Skeletal muscle cell (primary cell): ENCODE measurements at places on chromosomes 11 and 22.

- DNase-seq, result no peak
These were observed 37.8 kb downstream of the GALNT18 start for GRCh38 chr11:11583801-11584529.

- no peak for DNase-seq
These were observed 15.5 kb upstream of the RASD2 start for GRCh38 chr22:35524966-35525686.

DNA sequence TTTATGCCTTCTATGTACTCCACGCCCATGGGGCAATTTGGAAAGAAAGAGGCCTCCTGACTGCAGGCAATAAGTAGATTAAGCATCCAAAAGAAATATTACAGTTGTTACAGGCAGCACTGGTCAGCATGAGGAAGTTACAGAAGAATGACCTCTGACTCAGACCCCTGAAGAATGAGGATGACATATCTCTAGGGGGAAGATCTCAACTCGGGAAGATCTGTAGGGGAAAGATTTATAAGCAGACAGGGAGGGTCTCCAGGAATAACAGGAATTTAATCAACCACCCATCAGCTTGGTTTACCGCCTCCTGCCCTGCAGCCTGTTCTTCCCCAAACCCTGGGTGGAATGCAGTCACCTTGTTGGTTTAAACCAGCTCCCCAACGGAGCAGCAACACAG lies 58.0 kb downstream of the RCN1 start:
- no peak for DNase-seq

GRCh38 chr11:114040706-114041211 lies 18.8 kb upstream of the ZBTB16 start:
- DNase-seq, result no peak

GRCh38 chr22:46256358-46256958 lies 6.4 kb upstream of the CDPF1 start:
- no peak for DNase-seq

GRCh38 chr11:75768909-75769771 lies 562 bp downstream of the DGAT2 start:
- no peak for DNase-seq

GRCh38 chr11:104390651-104391050 lies 226.7 kb upstream of the PDGFD start:
- DNase-seq, result no peak

GRCh38 chr11:87097582-87097981 lies 59.8 kb downstream of the TMEM135 start:
- DNase-seq, result no peak

DNA sequence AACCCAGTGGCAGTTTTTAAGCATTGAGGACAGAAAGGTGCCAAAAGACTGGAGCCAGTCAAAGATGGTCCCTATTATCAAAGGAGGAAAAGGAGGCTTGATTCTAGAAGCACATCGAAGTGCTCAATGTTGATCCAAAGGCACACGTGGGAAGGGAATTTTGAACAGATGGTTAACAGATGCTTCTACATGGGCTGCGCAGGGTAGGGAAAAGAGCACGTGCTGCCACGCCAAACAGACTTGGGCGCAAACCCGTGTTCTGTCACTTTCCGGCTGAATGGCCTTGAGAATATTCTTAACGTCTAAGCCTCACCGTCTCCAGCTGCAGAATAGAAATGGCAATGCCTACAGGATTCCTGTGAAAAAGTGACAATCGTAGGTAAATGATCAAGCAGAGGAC lies 217.9 kb upstream of the MTNR1B start:
- no peak for DNase-seq

DNA sequence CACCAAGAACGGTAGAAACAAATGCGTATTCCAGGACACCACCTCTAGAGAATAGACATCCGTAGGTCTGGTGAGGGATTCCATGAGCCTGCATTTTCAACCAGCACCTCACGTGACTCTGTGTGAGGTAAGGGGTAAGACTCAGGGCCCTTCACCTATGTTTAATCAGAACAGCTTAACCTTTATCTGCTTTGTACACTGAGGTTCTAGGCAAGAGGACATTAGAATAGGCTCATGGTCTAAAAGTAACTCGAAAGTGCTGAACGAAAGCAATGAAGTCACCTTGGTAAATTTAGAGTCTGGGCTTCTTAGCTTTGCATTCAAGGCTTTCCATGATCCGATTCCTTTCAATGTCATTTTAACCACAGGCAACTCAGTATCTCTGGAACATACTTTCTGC lies 270.5 kb upstream of the CADM1 start:
- no peak for DNase-seq

GRCh38 chr11:36753960-36754359 lies 155.9 kb upstream of the RAG2 start:
- DNase-seq, result no peak

GRCh38 chr11:103529181-103529684 lies 420.0 kb downstream of the DYNC2H1 start:
- peak; percentile 86 for DNase-seq

- DNase-seq, result no peak
These were observed 17.8 kb downstream of the MB start for GRCh38 chr22:35599364-35599763.

DNA sequence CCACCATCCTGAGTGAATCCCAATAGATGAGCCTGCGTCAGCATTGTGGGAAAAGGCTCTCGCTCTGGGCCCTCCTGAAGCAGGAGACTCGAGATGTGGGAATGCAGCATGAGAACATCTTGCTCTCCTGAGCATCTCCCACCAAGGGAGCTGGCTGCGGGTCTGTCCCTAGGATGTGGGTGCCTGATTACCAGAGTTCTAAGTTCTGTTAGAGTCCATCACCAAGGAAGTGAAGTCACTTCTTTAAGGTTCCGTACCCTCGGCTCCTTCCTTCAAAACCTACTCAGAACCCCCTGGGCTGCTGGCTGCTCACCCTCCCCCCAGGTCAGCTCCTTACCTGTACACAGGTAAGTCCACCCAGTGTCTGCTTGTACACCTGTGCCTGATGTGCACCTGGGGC lies 100.5 kb upstream of the IGLL5 start:
- no peak for DNase-seq

DNA sequence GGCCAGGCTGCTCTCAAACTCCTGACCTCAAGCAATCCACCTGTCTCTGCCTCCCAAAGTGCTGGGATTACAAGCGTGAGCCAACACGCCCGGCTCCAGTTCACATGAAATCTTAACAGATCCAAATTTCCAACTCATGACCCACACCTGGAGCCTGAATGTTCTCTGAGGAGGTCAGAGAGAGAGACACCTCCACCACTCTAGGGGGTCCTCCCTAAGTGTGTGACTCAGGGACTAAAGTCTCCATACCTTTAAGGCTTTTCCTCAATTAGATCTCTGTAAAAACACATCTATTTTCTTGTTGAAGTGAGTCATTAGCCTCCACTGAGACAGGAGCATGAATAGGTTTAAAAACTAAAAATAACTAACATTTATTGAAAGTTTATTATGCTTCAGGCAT lies 376.4 kb downstream of the CADM1 start:
- DNase-seq, result no peak

- no peak for DNase-seq
These were observed 71.0 kb downstream of the PARVA start for GRCh38 chr11:12448131-12448939.

- peak; percentile 20 for DNase-seq
These were observed 58.2 kb downstream of the ACER3 start for GRCh38 chr11:76918941-76919386.
